ENCODE measurements at places on chromosomes 2 and 18.

DNA sequence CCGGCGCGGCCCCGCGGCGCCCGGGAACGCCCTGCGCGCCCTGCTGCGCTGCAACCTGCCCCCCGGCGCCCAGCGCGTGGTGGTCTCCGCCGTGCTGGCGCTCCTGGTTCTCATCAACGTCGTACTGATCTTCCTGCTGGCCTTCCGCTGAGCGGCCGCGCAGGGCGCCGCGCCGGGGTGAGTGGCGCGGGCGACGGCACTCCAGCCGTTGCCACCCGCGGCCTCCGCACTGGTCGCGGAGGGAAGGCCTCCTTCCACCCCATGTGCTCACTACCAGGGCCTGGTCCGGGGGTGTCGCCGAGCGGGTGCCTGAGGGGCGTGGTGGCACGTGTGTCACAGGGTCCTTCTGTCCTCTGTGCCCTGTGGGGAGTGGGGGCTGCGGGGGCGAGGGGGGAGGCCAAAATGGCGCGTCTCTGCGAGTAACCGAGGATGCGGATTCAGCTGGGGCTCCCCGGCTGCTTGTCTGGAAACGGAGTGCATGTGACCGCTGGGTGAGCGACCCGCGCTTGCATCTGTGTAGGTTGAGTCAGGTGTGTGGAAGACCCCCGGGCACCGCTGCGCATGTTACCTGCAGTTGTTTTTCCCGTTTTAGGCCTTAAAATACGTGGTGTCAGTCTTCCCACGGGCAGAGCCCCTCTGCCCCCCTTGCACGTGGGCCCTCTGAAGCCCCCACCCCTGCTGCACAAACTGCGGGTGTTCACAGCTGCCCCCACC is 58.0 kb downstream of the FAM168B start:
- DNase-seq, result no peak

DNA sequence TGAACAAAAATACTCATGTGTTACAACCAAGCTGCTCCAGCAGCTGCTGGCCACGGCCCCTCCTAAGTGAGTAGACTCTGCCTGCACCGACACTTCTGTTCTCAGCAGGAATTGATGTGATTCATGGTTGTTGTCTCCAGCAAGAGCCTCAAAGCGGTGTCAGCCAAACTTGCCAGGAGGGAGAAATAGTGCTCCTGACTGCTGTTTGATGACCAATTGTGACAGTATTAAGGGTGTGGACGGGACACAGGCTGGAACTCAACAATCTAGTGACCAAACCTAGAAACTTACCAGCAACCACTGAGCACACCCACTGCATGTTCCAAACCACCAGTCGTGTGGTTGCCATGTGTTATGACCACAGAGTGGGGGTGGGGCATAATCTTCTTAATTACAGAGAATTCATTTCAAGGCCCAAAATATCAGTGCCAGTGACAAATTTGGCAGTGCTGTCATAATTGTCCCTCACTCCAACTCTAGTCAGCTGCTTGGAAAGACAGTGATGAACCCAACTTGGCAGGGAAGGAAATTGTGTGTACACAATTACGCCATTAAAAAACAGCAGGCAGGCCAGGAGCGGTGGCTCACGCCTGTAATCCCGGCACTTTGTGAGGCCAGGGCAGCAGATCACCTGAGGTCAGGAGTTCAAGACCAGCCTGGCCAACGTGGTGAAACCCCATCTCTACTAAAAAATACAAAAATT is 30.4 kb downstream of the FBLN7 start:
- DNase-seq, result no peak

DNA sequence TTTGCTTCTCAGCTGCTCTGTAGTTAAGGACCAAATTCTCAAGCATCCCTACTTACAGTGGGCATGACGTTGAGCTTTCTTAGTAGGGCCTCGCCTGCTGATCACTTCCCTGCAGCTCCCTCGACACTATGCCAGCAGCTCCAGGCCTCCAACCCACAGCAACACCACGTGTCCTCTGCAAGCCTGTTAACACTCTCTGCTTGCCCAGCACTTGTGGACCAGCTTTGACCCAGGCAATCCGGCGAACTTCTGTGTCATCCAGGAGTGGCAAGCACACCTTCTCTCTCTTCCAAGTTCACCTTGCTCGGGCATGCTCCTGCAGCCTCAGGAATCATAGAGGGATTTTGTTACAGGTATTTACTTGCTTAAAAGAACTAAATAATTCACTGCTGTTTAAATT is 138.6 kb upstream of the FHL2 start:
- no peak for DNase-seq

GRCh38 chr18:35038881-35039491 is 2.2 kb upstream of the MAPRE2 start:
- DNase-seq, result no peak

DNA sequence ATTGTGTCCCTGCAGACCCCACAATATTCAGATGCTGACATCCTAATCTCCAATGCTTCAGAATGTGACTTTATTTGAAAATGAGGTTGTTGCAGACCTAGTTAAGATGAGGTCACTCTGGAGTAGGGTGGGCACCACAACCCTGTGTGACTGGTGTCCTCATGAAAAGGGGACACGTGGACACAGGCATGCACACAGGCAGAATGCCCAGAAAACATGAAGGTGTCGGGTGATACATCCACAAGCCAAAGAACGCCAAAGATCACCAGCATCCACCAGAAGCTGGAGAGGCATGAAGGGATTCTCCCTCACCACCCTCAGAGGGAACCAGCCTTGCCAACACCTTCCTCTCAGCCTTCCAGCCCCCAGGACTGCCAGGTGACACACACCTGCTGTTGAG is 69.3 kb downstream of the AFF3 start:
- DNase-seq, result no peak

- no peak for DNase-seq
Measured at GRCh38 chr18:36695806-36696205, 133.0 kb downstream of the TPGS2 start.

GRCh38 chr2:17363846-17364245 is 154.4 kb downstream of the RAD51AP2 start:
- DNase-seq, result no peak

- DNase-seq, result no peak
Measured at GRCh38 chr18:46756559-46757201, at the start of gene ST8SIA5. TSS of gene ST8SIA5 (minus strand) at chr18:46757053. CDS start at chr18:46756508, 545 bp downstream.

GRCh38 chr2:222052934-222053367 is 245.8 kb downstream of the PAX3 start:
- no peak for DNase-seq

DNA sequence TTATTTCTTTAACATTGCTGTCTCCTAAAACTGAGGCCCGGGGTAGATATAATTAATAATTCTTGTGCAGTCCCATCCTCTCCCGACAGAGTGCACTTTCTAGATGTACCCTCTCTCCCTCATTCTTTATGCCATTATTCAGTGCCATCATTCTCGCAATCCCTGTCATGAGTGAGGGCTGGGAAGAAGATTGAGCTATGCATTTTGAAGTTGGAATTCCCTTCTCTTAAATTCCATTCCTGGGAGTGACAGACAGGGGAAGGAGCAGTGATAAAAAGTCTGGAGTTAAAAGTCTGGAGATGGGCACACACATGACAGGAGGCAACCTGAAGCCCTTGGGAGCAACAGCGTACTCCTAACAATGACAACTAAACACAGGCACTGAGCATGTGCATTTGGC is 2.6 kb upstream of the KCNE4 start:
- DNase-seq, result no peak

DNA sequence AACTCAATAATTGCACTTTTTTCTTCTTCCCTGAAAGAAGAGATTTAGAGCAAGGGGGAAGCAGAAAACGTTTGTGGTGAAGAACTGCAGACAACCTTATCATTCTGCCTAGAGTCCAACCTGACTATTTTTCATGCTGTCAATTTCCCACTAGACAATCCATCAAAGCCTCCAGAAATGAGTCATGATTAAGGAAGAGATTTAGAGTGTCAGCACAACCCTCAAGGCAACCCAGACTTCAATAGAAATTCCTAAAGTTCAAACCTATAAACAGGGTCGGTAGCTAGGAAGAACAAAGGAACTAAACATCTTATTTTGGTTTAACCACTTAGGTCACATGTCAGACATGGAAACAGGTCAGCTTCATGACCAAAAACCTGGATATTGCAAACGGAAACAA is 86.9 kb downstream of the SLC25A12 start:
- no peak for DNase-seq

- DNase-seq, result peak; percentile 63
Measured at GRCh38 chr2:199798831-199799580, 52.0 kb downstream of the FTCDNL1 start.

DNA sequence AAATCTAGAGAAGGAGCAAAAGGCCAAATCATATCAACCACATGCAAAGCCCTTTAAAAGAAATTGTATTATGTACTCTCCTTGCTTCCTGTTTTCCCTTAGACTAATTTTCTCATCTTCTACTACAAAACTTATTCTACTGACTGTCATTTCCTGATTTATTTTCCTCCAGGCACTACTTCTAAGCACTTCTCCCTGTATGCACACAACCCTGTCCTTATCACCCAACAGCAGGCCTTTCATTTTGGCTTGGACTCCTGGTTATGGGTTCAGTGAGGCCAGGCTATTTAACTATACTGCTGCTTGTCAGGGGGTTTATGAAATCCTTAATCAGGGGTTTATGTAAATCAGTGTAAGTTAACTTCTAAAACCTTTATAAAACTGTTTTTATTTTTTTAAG is 205.1 kb upstream of the FAM98A start:
- DNase-seq, result no peak

DNA sequence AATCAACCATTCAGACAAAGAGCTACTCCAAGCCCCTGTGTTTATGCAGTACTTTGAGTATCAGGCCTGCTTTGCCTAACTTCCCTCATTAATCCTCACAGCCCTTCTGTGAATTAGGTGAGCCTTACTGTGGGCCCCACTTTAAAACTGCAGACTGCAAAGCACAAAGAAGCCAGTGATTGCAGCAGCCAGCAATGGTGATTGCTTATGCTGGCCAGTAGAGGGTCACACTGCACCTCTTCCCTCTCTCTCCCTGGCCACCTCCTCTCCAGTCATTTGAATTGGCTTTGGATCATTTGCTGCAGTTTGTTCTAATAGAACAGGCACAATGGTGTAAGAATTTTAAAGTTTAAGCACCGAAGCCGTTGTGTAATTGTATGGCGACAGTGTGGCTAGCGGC is 229.9 kb downstream of the AGPS start:
- DNase-seq, result no peak

- DNase-seq, result peak; percentile 27
Measured at GRCh38 chr2:216829533-216829932, 30.3 kb downstream of the TNP1 start.

- DNase-seq, result no peak
Measured at GRCh38 chr2:196601430-196602306, 37.8 kb upstream of the CCDC150 start.

DNA sequence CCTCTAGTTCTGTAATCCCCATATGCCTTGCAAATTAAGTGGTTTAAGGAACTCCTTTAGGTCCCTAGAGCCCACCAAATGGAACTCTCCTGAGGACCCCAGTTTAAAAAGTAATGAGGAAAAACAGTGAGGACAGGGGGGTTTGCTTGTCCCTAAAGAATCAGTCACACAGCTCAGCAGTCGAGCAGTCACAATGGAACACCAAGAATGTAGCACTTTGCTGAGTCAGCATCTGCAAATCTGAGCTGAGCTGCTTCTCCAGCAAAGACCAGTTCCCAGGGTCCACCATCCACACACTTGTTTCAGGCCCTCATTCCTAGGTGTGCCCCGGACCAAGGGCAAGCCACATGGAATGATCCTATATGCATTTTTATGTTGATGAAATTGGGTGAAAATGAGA is 46.2 kb upstream of the NEDD4L start:
- no peak for DNase-seq

DNA sequence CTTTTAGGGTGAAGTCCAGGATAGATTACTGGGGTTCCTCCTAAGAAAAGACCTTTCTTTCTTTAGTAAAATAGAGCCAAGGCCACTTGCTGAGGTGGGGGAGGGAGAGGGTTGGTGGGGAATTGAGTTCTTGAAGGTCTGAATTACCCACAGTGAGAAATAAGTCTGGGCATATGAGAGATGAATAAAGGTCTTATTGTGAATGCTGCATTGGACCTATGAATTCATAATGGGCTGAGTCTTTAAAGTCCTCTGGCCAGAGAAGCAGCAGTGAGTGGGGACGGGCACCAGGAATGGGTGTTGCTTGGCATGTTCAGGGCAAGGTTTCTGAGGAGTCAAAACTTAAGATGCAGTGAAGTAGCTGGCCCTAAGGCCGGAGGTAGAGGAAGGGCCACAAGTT is 10.5 kb downstream of the MAPRE3 start:
- no peak for DNase-seq

DNA sequence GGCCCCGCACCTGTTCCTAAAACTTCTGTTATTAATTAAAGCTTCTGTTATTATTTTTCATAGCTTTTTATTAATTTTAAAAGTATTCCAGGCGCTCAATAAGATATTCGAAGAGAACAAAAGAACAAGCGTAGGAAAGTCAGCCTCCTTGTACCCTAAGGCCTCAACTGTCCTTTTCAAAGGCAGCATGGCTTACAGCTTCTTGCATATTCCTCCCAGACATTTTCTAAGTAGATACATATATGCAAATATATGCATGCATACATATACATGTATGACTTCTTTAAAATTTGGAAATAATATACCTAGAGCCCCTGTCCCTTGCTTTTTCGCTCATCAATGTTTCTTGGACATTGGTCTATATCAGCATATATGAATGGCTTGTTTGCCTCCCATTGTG is 12.3 kb downstream of the GPR55 start:
- no peak for DNase-seq

- no peak for DNase-seq
Measured at GRCh38 chr2:2573658-2574293, 242.7 kb upstream of the MYT1L start.

- no peak for DNase-seq
Measured at GRCh38 chr2:23689131-23689700, 237.7 kb downstream of the ATAD2B start.

DNA sequence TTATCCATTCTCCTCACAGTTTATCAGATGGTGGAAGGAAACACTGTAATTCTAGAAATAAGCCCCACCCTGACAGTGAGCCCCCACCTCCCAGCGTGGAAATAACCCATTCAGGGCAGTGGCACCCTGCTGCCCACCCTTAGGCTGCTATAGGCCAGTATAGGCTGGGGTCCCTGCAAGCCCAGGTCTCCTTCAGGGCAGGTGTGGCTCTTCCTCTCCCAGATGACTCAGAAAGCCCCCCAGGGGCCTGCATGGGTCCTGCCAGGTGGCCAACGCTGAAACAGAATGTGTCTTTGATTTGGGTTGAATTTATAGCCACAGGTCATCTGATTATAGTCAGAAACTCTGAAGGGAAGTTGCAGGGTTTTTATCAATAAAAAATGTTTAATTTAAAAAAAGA is 136.4 kb downstream of the SH3RF3 start:
- no peak for DNase-seq

Measured in substantia nigra (tissue), 51 donors.